ENCODE measurements at places on chromosomes 5 and 9.

GRCh38 chr9:107426126-107426525, 63.4 kb downstream of the KLF4 start:
- DNase-seq = no peak

DNA sequence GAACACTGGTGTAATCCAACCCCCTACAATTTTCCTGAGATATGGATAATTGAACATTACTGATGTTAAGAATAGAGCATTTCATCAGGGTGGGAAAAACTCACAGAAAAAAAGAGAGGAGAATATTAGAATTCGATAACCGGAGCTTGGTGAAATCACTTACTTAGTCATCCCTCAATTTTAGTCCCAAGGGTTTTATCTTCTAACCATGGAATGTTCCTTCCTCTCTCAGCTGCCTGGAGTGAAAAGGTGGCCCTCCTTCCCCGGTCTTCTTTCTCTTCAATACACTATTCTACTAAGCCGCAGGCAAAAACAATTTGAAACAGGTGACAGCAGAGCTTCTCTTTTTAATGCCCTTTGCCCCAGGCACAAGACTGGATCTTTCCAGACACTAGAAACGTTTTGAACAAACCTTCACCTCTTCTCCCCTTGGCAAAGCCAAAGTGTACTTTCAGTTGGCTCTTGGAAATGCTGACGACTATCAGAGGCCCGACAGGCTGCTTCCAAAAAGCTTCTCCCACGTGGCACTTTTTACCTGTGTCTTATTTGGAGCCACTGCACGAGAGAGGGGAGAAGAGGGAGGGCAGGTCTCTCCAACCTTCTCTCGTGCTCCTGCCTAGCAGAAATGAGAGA, 543.9 kb downstream of the TLE1 start:
- DNase-seq = no peak

- DNase-seq = no peak
These were observed 65.0 kb downstream of the MAST4 start for GRCh38 chr5:66661149-66661548.

DNA sequence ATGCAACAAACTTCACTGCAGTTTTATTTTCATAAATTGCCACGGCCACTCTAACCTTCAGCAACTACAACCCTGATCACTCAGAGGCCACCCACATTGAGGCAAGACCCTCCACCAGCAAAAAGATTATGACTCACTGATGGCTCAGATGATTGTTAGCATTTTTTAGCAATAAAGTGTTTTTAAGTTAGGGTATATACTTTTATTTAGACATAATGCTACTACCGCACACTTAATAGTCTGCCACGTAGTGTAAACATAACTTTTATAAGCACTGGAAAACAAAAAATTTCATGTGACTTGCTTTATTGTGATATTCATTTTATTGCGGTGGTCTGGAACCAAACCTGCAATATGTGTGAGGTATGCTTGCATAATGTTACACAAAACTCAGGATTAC, 257.9 kb downstream of the ZSWIM6 start:
- no peak for DNase-seq

GRCh38 chr5:35821513-35821912, 35.2 kb upstream of the IL7R start:
- DNase-seq = no peak

DNA sequence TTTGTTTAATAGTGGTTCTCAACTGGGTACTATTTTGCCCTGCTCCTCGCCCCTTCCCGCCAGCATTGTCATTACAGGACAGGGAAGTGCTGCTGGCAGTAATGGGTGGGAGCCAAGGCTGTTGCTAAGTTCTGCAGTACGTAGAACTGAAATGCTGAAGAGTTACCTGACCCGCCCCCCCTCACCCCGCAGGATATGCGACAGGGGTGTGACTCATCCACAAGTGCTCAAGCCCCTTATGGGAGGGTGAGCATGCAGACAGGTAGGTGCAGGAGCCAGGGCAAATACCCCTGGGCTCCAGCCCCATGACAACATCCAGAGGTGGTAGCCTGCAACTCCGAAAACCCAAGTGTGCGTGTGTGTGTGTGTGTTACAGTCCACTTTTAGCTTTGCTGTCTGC, 35.7 kb downstream of the LRRC70 start:
- no peak for DNase-seq

DNA sequence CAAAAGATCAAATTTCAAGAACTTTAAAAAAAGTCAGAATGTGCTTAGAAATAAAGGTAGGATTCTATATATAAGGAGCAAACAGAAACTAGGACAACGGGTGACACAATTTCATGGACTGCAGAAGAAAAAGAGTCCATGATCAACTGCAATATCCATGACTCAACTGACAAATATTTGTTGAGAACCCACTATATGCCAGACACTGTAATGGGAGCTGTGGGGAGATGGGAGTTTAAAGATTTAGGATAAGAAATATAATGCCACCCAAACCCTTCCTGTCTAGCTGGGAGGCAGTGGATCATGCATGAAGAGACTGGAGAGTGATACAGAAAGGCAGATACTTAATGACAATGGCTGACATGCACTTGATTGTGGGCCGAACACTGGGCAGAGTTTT, 27.6 kb upstream of the CCDC112 start:
- no peak for DNase-seq

- peak; percentile 78 for DNase-seq
These were observed at the start of gene CORO2A for GRCh38 chr9:98192503-98193335. TSS of gene CORO2A (minus strand) at chr9:98192637. CDS start at chr9:98157660, 34,977 bp downstream.

DNA sequence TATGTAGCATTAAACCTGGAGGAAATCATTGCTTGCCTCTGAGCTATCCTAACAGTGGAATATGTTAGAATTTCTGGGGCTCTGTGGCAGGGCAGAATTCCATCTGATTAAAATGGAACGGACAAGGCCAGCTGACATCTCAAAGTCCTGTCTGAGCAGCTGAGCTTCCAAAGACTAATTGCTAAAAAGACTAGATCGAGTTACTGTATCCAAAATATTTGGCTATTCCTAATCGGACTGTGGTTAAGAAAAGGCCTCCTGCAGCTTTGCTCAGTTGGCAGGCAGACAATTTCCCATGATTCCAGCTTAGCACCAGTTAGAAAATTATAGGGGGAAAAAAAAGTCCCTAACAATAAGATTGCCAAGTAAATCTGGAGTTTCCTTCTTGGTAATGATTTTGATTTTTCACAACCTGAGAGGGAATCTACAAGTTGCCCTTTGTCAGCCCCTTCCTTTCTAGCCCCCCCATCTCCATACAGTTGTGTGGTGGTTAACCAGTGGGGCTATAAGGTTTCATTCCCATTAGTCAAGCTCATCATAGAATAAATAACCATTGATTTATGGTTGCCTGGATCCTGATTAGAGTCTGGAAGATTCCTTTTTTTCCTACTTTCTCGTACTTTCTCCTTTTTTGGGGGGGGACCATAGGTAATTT, 26.4 kb downstream of the PTGR1 start:
- DNase-seq = no peak

DNA sequence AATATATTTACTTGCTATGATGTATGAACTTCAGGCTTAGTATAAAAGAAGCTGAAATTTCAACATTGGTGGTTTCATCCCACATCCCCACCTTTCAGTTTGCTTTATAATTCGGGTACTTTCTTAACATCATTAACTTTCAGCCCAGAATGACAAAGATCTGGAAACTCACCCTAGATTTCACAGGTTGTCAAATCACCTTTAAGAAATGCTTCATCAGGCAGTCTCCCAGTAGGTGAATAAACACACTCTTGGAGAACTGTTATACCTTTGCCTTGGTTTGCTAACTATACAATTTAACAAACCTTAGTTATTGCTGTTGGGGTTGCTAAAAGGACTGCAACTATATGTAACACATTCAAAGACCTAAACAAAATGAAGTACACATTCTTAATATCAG, 54.4 kb downstream of the MLANA start:
- no peak for DNase-seq

GRCh38 chr5:28850320-28850921, 1812.0 kb upstream of the CDH9 start:
- DNase-seq = no peak

DNA sequence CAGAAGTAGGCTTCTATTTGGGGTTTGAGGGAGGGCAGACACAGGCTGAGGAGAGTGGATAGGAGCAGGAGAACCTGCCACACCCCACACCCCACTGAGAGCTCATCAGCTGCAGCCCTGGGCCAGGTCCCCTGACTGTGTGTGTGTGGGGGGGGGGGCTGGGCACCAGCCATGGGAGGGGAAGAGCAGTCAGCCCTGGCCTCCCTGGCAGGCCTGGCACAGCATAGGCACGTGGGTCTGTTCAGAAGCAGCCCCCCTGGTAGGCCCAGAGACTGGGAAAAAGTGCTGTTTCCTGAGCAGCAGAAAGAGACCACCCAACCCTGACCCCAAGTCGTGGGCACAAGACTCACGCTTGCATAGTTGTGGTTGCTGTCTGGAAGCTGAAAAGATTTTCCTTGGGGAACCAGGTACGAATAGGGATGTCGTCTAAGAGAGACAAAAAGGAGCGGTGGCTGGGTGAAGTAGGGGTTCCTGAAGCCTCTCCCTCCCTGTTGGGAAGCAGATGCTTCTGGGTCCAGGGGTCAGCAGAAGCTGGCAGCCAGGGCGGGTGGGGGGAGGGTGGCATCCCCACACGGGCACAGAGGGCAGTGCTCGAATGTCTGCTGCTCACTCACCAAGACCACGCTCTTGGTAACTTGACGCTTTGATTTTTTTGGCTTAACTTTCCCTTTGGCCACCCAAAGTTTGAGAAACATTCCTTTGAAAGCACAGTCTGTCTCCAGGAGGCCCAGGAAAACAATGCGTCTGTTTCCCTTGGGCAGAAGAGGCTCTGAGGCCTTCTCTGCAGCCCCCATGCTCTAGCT, 2.9 kb downstream of the NSMF start:
- DNase-seq = peak; percentile 54

GRCh38 chr9:127397646-127398274, 791 bp downstream of the SLC2A8 start:
- peak; percentile 69 for DNase-seq

DNA sequence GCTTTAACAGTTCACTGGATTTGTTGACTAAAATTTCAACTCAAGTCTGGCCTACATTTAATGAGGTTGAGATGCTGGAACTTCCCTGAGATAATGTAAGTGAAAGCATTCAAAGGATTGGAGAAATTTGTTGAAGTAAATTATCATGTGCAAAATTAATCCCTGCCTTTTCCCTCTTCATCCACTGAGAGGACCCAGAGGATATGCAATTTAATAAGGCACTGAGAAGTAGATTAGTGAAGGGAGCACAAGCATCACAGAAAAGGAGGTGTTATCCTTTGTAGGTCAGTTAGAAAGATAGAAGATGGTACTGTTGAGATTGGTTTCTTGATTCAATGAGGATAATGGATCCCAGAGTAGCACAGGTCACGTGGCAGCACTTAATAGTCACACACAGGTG, 42.6 kb upstream of the ANKRD31 start:
- DNase-seq = no peak

GRCh38 chr9:37622462-37622861, 28.3 kb upstream of the FRMPD1 start:
- DNase-seq = no peak

- DNase-seq = no peak
These were observed 15.5 kb downstream of the C5orf15 start for GRCh38 chr5:133952729-133953567.

DNA sequence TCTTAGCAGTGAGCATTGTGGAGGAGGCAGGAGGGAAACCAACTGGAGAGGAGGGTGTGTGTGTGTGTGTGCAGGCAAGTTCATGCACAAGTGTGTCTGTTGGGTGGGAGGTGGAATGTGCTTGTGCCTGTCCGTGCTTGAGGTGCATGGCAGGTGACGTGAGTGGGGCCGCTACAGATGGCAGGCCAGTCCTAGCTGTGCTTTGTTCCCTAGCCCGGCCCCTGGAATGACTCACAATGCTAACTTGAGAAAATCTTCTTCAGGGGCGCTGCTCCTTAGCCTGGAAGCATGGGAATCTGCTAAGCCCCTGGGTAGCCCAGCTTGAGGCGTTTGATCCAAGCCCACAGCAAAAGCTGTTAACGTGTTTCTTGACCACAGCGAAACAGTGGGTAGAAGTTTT, 25.0 kb upstream of the DMRT2 start:
- no peak for DNase-seq

GRCh38 chr9:93576258-93577077, at the start of gene PHF2:
TSS of gene PHF2 (plus strand) at chr9:93576584. CDS start at chr9:93576774, 190 bp downstream.
- peak; percentile 56 for DNase-seq

DNA sequence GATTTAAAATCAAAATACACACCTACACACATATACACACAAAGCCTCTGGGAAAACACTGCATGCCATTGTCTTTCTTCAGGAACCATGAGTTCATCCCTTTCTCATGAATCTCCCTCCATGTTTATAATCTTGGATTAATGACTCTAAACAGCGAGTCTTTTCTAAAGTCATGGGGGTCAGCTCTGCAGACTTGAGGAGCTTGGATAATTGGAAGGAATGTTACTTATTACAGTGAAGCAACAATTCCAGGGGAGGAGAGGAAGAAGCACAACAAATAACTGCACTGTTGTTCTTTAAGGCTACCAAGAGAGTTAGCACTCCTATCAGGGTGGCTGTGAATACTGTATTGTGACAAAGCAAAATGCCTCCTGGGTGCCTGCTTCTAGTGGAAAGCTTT, 444.7 kb downstream of the ANXA1 start:
- no peak for DNase-seq

GRCh38 chr9:137989156-137989555, 111.6 kb downstream of the CACNA1B start:
- DNase-seq = no peak

DNA sequence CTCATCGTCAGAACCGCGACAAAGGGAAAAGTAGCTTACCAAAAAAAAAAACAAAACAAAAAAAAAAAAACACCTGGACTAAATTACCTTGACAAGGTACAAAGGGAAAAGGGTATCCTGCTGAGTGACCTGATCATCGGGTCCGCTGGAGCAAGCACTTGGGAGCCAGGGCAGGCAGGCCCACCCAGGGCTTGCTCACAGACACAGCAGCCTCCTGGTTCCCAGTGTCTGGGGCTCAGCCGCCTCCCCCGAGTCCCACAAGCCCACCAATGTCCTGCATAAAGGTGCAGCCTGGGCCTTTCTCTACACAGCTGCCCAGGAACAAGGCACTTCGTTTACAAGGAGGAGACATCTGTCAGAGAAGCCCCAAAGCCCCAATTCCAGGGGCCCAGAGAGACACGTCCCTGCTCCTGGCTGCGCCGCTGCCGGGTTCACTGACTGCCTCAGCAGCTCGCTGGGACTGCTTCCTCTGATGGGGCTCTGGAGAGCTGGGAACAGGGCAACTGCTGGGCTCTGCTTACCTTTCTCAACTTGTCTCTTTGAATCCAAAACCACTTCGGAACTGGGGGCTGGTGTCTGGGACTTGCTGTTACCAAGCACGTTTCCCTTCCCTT, 63.4 kb downstream of the GOLM1 start:
- no peak for DNase-seq

- no peak for DNase-seq
These were observed 199.1 kb upstream of the MPDZ start for GRCh38 chr9:13478639-13479038.

- DNase-seq = no peak
These were observed 100.3 kb downstream of the FBXW11 start for GRCh38 chr5:171906066-171906570.

GRCh38 chr9:15293804-15294316, 13.2 kb downstream of the TTC39B start:
- DNase-seq = peak; percentile 82

GRCh38 chr5:160555581-160555970, 133.9 kb downstream of the PTTG1 start:
- no peak for DNase-seq

Measured in kidney (tissue), 22 donors.